ENCODE measurements at places on chromosomes 4 and X.

- H3K27ac ChIP-seq = peak overlapping the region; percentile 15
- no peak overlapping the region for H3K4me3 ChIP-seq
- no peak for DNase-seq
- H3K27me3 ChIP-seq = no peaks in the 10 kb centered on the region
Observed at GRCh38 chr4:123417813-123418212, 21.2 kb downstream of the SPRY1 start.

- H3K4me1 ChIP-seq = peaks cover 5% of the 10 kb centered on the region
- H3K27me3 ChIP-seq = no peaks in the 10 kb centered on the region
- no peak for DNase-seq
- peak overlapping the region; percentile 98 for H3K4me3 ChIP-seq
- H3K27ac ChIP-seq = peak overlapping the region; percentile 99
- H3K36me3 ChIP-seq = no peaks in the 10 kb centered on the region
Observed at GRCh38 chr4:86935853-86936733, 1.3 kb downstream of the AFF1 start.

- no peak for DNase-seq
- H3K36me3 ChIP-seq = no peaks in the 10 kb centered on the region
- no peaks in the 10 kb centered on the region for H3K27me3 ChIP-seq
- H3K4me3 ChIP-seq = no peak overlapping the region
- H3K4me1 ChIP-seq = no peaks in the 10 kb centered on the region
- H3K27ac ChIP-seq = no peak overlapping the region
Observed at GRCh38 chr4:118077767-118078105, 43.5 kb downstream of the NDST3 start.

DNA sequence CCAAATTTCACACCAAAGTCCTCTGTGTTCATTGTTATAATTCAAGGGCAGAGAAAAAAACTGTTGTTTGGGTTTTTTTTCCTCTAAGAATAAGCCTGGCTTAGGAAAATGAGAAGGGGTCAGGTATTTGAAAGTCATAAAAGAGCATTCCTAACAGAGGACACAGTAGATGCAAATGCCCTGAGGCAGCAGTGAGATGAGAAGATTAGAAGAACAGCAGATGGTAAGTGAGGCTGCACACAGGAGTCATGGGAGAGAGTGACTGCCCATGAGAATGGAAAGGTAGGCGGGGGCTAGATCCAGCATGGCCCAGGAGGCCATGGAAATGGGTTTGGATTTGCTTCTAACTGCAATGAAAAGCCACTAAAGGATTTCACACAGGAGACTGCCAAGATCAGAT lies 107.5 kb upstream of the RBPJ start:
- H3K4me1 ChIP-seq = no peaks in the 10 kb centered on the region
- no peaks in the 10 kb centered on the region for H3K36me3 ChIP-seq
- no peak for DNase-seq
- H3K27ac ChIP-seq = no peak overlapping the region
- no peaks in the 10 kb centered on the region for H3K27me3 ChIP-seq

DNA sequence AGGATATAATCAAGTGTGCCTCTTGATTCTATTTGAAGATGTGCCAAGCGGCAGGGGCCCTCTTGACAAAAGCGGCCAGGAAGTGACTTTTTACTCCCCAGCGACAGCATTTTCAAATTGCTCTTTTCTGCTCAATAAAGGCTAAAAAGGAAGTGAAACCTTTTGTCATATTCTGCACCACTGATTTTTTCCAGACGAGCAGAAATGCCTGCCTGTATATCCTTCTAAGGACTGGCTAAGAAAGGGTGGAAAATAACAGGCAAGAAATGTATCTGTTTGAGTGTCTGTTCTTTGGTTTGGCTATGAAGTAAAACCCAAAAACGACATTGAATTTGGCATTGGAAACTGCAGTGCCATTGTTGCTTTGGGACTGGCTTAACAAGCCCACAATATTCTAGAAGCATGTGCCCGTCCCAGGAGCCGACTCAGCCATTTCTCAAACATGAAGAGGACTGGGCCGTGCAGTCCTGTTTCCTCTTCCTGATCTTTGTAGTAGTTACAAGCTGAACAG lies 25.4 kb downstream of the TMSB4X start:
- H3K27me3 ChIP-seq = no peaks in the 10 kb centered on the region
- H3K4me3 ChIP-seq = peak overlapping the region; percentile 45
- H3K36me3 ChIP-seq = no peaks in the 10 kb centered on the region

GRCh38 chr4:95548738-95549245 lies at the start of gene UNC5C:
Gene UNC5C (minus strand): TSS chr4:95548973.
- H3K4me1 ChIP-seq = no peaks in the 10 kb centered on the region
- H3K4me3 ChIP-seq = peak within 1 kb of the TSS; percentile 98
- H3K36me3 ChIP-seq = no peaks in the 10 kb centered on the region
- H3K27ac ChIP-seq = peak within 1 kb of the TSS; percentile 96
- H3K27me3 ChIP-seq = no peaks in the 10 kb centered on the region
- DNase-seq = peak; percentile 91

DNA sequence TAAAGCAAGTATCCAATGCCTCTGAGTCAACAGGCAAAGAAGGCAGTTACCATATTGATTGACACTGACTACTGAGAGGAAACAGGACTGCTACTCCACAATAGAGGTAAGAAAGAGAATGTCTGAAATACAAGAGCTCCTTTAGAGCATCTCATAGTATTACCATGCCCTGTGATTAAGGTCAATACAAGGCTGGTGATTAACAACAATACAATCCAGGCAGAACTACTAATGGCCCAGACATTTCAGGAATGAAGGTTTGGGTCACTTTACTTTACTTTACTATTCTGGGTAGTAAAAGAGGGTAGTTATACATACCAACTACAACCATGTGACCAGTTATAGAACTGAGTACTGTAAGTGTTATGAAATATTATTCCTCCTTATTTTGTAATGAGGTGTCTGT lies 44.5 kb downstream of the BRWD3 start:
- no peaks in the 10 kb centered on the region for H3K4me1 ChIP-seq
- no peak overlapping the region for H3K4me3 ChIP-seq
- no peak for DNase-seq
- H3K27ac ChIP-seq = no peak overlapping the region

- no peak overlapping the region for H3K4me3 ChIP-seq
- H3K27me3 ChIP-seq = no peaks in the 10 kb centered on the region
- H3K4me1 ChIP-seq = no peaks in the 10 kb centered on the region
Observed at GRCh38 chrX:12496343-12496742, 294.9 kb upstream of the PRPS2 start.

GRCh38 chrX:16771483-16772398 lies 14.5 kb upstream of the TXLNG start:
- no peaks in the 10 kb centered on the region for H3K27me3 ChIP-seq
- H3K4me3 ChIP-seq = no peak overlapping the region
- no peak overlapping the region for H3K27ac ChIP-seq
- no peaks in the 10 kb centered on the region for H3K36me3 ChIP-seq
- H3K4me1 ChIP-seq = no peaks in the 10 kb centered on the region
- no peak for DNase-seq

DNA sequence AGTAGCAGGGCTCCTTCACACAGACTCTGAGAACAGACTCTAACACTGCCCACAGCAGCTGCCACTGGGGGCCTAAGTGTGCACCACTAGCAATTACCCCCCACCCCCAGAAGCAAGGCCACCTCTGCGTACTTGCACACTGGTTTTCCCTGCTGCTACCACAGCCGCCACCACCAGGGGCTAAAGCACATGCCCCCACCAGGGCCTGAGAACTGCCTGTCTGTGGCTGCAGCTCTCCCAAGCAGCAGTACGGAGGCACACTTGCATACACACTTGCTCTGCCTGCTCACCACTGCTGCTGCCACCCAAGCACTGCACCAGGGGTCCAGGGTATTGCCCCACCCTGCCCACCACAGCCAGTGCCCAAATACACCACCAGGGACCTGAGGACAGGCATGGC lies 59.6 kb downstream of the SCML2 start:
- no peaks in the 10 kb centered on the region for H3K27me3 ChIP-seq
- no peak overlapping the region for H3K27ac ChIP-seq
- DNase-seq = peak; percentile 54
- no peak overlapping the region for H3K4me3 ChIP-seq
- H3K4me1 ChIP-seq = no peaks in the 10 kb centered on the region

DNA sequence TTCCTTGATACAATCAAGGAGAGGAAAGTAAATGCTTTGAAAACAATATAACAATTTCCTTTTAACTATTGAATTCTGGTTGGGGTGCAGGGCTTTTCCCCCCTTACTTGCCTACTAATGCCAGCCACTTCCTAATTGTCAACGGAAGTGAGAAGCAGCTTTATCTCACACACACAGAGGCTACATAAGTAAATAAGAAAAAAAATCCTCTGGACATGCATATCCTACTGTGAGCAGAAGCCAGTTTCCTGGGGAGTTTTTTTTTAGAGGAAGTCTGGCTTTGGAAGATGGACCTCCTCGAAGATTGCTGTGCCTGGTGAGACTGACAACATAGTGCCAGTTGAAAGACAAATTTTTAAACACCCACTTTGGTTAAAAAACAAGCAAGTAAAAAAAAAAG lies 180.6 kb downstream of the OPHN1 start:
- H3K4me1 ChIP-seq = no peaks in the 10 kb centered on the region
- H3K36me3 ChIP-seq = no peaks in the 10 kb centered on the region
- no peak overlapping the region for H3K4me3 ChIP-seq
- H3K27ac ChIP-seq = no peak overlapping the region

DNA sequence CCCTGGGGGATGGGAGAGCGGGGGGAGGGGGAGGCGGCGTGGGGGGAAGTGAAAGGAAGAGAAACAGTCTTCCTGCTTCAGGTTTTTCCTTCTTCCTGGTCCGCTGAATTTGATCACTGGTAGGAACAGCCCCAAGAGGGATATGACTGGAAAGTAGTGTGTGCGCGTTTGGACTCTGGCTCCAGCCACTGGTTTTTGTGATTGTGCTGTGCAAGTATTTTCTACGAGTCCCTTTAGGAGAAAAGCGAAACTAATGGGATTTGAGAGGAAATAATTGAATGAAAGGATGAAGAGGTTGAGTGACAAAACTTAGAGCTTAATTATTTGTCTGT lies 836 bp downstream of the PRRG1 start:
- no peak for DNase-seq
- H3K27ac ChIP-seq = peak overlapping the region; percentile 65
- peak overlapping the region; percentile 56 for H3K4me3 ChIP-seq
- no peaks in the 10 kb centered on the region for H3K27me3 ChIP-seq
- no peaks in the 10 kb centered on the region for H3K36me3 ChIP-seq
- no peaks in the 10 kb centered on the region for H3K4me1 ChIP-seq

DNA sequence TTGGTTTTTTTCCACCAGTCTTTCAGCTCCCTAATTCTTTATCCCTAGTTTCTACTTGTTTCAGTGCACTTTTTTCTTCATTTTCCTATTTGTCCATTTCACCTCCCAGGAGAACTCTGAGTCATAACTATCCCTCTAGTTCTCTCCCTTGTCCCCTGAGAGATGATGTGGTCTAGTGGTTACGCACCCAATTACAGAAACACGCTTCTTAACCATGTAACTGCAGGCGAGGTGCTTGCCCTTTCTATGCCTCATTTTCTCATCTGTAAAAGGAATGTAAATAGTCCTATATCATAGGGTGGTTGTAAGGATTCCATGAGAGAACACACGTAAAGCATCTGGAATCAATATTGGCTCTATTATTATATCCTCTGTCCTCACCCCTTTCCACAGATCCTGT lies 8.8 kb upstream of the GRPR start:
- no peak for DNase-seq
- H3K27ac ChIP-seq = no peak overlapping the region
- H3K36me3 ChIP-seq = no peaks in the 10 kb centered on the region
- no peak overlapping the region for H3K4me3 ChIP-seq
- no peaks in the 10 kb centered on the region for H3K4me1 ChIP-seq

DNA sequence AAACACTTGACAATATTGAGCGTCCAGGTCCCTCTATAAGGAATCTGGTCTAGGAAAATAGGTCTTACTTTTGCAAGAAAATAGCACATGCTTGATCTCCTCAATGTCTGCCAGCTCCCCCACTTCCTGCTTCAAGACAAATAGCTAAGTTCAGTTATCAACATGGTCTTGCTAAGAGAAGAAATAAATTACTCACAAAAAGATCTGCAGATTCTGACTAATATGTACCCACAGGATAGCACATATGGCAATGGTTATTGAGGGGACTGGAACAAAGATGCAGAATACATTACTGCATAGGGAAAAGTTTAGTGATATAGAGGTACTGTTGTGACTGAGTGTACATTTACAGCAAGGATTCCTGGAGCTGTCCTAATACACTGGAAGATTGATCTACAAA lies 457.5 kb upstream of the GRID2 start:
- DNase-seq = no peak
- no peak overlapping the region for H3K4me3 ChIP-seq
- H3K27ac ChIP-seq = no peak overlapping the region
- no peaks in the 10 kb centered on the region for H3K27me3 ChIP-seq

DNA sequence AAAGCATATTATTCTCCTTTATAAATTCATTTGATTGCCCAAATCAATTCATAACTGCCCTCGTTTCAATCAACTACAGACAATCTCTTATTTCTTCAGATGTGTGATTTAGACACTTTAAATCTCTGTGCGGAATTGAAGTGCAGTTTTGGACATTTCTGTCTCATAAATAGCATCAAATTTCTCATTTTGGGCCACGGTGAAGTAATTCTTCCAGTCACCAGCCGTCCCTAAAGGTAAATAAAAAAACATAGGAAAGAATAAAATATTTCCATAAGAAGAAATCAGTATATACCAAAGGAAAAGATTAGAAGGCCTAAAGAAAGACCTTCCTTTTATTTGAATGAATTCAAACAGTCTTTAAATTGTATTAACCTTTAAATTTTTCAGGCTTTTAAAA lies 33.4 kb downstream of the SULT1B1 start:
- H3K4me1 ChIP-seq = no peaks in the 10 kb centered on the region
- H3K4me3 ChIP-seq = no peak overlapping the region
- H3K36me3 ChIP-seq = no peaks in the 10 kb centered on the region

DNA sequence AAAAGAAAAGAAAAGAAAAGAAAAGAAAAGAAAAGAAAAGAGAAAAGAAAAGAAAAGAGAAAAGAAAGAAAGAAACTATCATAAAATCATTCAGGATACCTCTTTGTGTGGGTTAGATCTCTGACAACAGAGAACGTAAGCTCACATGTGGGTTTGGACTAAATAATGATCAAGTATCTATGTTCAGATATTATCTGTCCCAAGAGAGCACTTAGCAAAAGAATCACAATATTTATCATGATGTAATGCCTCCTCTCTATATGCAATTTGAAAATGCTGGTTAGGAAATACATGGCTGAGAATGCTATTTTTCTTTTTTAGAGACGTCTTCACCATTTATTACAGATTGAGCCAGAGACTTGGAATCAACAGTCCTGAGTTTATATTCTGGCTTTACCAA lies 191.3 kb downstream of the KCNIP4 start:
- H3K4me1 ChIP-seq = no peaks in the 10 kb centered on the region
- no peaks in the 10 kb centered on the region for H3K36me3 ChIP-seq
- DNase-seq = no peak
- H3K27ac ChIP-seq = no peak overlapping the region

- no peaks in the 10 kb centered on the region for H3K27me3 ChIP-seq
- no peaks in the 10 kb centered on the region for H3K36me3 ChIP-seq
- H3K27ac ChIP-seq = no peak overlapping the region
Observed at GRCh38 chr4:159428975-159429692, 326.3 kb downstream of the RAPGEF2 start.

GRCh38 chrX:63751481-63751880 lies 33.5 kb downstream of the ARHGEF9 start:
- H3K27ac ChIP-seq = peak overlapping the region; percentile 48
- no peaks in the 10 kb centered on the region for H3K4me1 ChIP-seq
- no peaks in the 10 kb centered on the region for H3K27me3 ChIP-seq

- H3K27me3 ChIP-seq = no peaks in the 10 kb centered on the region
- no peak overlapping the region for H3K4me3 ChIP-seq
- no peaks in the 10 kb centered on the region for H3K4me1 ChIP-seq
- no peak for DNase-seq
- no peak overlapping the region for H3K27ac ChIP-seq
Observed at GRCh38 chr4:139311909-139312308, 9.6 kb upstream of the NDUFC1 start.

GRCh38 chr4:16078195-16078760 lies 5.5 kb downstream of the PROM1 start:
- no peaks in the 10 kb centered on the region for H3K36me3 ChIP-seq
- no peak overlapping the region for H3K27ac ChIP-seq
- H3K4me1 ChIP-seq = no peaks in the 10 kb centered on the region
- DNase-seq = no peak
- peaks cover 3% of the 10 kb centered on the region for H3K27me3 ChIP-seq
